ENCODE measurements at places on chromosomes 1 and 21.

GRCh38 chr1:94329986-94330385 lies 88.2 kb upstream of the ABCD3 start:
- DNase-seq, result peak; percentile 32

DNA sequence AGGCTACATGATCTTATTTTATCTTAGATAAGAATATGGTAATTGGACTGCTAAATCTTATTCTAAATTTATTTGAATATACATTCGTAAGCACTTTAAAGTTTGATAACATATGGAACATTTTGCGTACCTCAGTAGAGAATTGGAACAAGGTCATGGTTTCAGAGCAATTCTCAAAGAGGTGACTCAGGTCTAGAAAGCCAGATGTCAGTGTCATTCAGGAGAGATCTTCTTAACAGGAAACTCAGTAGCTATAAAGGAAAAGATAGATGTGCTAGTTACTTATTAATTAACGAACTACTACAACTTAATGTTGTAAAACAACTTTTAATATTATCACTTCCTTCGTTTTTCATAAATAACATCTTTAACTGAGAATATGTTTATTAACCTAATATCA lies 142.5 kb downstream of the USP25 start:
- DNase-seq, result no peak

- no peak for DNase-seq
Measured at GRCh38 chr1:7326366-7326765, 444.7 kb upstream of the VAMP3 start.

GRCh38 chr1:179545321-179545720 lies 30.4 kb downstream of the NPHS2 start:
- DNase-seq, result no peak

GRCh38 chr1:221284028-221284427 lies 404.8 kb downstream of the HLX start:
- DNase-seq, result no peak

- DNase-seq, result no peak
Measured at GRCh38 chr1:153550827-153551500, 1.9 kb upstream of the S100A3 start.
